GDM1 (cell line): ENCODE measurements at places on chromosomes 13 and 19.

- DNase-seq: no peak
Measured at GRCh38 chr19:53994811-53995210, 3.4 kb downstream of the CACNG6 start.

DNA sequence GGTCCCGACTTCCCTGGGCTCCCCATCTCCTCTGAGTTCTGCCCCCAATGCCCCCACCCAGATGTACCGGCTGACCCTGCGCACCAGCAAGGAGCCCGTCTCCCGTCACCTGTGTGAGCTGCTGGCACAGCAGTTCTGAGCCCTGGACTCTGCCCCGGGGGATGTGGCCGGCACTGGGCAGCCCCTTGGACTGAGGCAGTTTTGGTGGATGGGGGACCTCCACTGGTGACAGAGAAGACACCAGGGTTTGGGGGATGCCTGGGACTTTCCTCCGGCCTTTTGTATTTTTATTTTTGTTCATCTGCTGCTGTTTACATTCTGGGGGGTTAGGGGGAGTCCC, 6.5 kb downstream of the FUZ start:
- no peak for DNase-seq

GRCh38 chr13:100520936-100521850, 67.4 kb downstream of the GGACT start:
- DNase-seq: no peak

GRCh38 chr19:17415121-17415520, 4.7 kb upstream of the MVB12A start:
- no peak for DNase-seq

DNA sequence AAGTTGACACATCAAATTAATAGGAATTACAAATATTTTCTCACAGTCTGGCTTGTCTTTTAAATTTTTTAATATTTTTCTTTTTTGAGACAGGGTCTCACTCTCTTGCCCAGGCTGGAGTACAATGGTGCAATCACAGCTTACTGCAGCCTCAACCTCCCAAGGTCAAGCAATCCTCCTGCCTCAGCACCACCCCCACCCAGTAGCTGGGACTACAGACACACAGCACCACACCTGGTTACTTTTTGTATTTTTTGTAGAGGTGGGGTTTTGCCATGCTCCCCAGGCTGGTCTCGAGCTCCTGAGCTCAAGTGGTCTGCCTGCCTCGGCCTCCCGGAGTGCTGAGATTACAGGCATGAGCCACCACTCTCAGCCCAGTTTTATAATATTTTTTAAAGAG, 72.0 kb downstream of the SPATA13 start:
- no peak for DNase-seq

DNA sequence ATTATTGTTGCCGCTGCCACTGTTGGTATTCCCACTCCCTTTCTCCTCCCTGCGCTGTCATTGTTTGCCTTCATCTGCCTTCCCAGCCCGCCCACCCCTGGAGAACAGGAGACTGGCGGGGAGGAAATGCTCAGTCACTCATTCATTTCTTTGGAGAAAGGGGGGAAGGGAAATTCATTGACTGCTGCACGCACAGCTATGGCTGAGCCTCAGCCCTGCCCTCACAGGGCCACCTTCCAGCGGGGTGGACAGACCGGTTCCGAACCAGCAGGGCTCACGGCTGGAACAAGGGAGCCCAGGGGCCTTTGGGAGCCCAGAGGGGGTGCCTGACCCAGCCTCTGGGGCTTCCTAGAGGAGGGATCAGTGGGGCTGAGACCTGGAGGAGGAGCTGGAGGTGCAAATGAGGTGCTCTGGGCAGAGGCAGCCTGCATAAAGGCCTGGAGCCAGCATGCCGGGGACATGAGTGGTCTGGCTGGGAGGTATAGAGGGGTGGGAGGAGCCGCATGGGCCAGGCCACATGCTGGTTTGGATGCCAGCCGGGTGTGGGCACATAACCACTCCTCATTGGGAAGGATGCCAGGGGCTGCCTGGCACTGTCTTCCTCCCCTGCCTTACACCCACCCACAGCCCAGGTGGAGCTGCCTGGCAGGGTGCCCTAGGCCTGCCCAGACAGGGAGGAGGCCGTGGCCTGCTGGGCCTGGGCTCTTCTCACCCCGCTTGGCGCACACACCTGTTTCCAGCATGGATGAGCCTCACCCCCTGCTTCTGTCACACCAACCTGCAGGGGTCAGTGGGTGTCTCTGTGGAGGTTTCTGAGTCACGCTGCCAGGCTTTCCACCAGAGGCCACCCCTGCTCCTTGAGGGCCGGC, 26.8 kb downstream of the PPP5C start:
- no peak for DNase-seq
